NCI-H748 treated with DMSO at 0.1 percent for 48 hours (cell line): ENCODE measurements at places on chromosomes 7 and 10.

GRCh38 chr7:45878457-45879144 is 5.7 kb upstream of the CCDC201 start:
- no peak for DNase-seq

DNA sequence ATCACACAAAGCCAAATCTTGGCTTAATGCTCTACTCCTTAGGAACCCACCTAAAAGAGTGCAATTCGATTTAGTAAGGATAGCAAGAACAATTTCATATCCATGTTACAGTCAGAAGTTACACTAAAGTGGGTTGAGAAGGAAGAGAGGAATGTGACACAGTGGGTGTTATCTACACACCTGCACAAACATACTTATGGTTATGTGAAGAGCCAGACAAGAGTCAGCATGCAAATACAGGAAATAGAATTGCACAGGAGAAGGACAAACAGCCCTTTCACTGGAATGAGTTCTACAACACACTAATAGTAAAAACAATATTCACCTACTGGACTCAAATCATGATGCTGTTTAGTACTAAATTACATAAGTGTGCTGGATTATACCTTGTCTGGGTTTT is 262.8 kb downstream of the DGKB start:
- DNase-seq = peak; percentile 53

GRCh38 chr10:14543046-14543903 is 212.6 kb upstream of the FRMD4A start:
- DNase-seq = no peak

- DNase-seq = no peak
Measured at GRCh38 chr10:69884686-69885085, 83.0 kb downstream of the COL13A1 start.

DNA sequence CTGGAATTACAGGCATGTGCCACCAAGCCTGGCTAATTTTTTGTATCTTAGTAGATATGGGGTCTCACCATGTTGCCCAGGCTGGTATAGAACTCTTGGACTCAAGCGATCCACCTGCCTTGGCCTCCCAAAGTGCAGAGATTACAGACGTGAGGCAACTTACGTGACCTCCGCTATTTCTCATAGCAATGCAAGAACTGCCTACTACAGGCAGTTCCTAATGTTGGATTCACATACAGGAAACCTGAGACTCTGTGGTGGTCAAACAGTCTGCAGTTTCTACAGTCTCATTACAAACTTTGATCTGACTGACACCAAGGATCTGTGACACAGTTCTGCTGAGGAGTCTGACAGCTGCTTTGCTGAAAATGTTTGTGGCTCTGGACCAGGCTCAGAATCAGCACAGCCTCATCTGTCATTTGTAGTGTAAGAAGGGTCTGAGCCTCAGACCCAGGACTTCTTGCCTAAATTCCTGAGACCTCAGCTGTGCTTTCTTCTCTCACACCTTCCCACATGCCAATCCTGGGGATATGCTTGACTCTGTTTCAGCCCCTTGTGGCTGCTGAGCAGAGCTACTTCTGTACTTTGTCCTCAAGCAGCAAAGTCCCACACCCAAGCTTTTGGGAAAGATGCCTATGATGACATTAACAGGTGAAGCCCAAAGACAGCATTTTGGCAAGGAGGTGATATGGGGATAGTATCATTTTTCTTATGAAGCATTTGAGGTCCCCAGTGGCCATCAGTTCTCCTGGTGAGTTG is 48.0 kb upstream of the CYP2C9 start:
- no peak for DNase-seq

DNA sequence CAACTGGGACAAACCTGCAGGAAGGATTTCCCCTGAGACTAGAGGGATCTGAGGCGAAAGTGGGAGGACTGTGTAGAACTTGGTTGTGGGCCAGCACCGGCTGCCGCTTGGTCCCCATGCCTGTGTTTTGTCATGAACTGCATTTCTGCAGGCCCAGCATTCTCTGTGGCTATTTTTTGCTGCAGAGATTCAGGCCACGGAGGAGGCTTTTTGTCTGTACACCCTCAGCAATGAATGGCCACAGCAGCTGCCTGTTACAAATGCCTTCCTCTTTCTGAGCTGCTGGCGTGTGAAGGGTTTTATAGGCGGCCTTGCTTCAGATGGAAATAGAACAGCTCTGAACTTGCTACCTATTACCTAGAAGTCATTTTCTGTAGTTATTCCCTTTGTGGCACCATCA is 164.4 kb downstream of the SH2D4B start:
- DNase-seq = no peak

GRCh38 chr7:44646176-44646920 is 39.9 kb downstream of the OGDH start:
- DNase-seq = no peak

- DNase-seq = no peak
Measured at GRCh38 chr7:81776161-81776560, 6.3 kb upstream of the HGF start.

GRCh38 chr10:94524146-94524545 is 21.4 kb upstream of the HELLS start:
- DNase-seq = no peak

DNA sequence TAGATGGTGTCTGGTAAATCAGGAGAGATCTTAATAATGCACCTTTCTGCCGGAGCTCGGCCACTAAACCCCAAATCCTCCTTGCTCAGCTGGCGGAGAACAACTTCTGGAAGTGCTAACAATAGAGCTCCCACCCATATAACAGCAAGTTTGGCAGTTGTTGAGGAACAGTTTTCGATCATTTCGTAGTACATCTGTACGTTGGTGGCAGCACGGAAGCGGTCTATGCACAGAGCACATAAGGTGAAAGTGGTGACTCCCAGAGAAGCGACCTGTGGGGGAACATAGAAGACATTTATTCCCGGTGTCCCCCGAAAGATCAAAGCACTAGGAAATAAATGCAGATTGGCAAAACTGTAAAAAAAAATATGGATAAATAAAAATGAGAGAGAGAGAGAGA is 18.5 kb downstream of the GPR37 start:
- no peak for DNase-seq

DNA sequence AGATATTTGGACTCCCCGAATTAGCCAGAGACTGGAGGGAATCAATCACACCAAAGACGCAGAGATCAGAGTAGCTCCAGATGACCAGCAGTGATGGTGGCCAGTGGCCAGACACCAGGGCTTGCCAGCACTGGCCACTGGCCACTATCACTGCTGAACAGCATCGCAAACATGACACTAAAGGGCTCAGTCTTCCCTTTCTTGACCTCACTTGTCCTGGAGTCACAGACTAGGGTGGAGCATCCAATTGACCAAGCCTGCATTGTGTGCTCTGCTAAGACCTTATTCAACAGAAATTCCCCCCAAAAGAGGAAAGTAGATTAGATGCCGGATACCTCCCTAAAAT is 234.7 kb downstream of the CREB5 start:
- DNase-seq = no peak

- DNase-seq = no peak
Measured at GRCh38 chr10:124557648-124558338, 96.2 kb downstream of the LHPP start.

GRCh38 chr10:58269782-58270290 is 874 bp downstream of the CISD1 start:
- no peak for DNase-seq

GRCh38 chr10:114303556-114303955 is 64.5 kb downstream of the VWA2 start:
- no peak for DNase-seq

GRCh38 chr10:52779541-52780390 is 7.2 kb upstream of the MBL2 start:
- no peak for DNase-seq

- peak; percentile 29 for DNase-seq
Measured at GRCh38 chr7:158567153-158567603, 20.4 kb downstream of the PTPRN2 start.

GRCh38 chr7:26375726-26376174 is 84.1 kb downstream of the SNX10 start:
- DNase-seq = peak; percentile 67

GRCh38 chr7:127588697-127589482 is 679 bp downstream of the ARF5 start:
- DNase-seq = peak; percentile 56

- no peak for DNase-seq
Measured at GRCh38 chr10:24484771-24485170, 238.9 kb downstream of the ARHGAP21 start.

DNA sequence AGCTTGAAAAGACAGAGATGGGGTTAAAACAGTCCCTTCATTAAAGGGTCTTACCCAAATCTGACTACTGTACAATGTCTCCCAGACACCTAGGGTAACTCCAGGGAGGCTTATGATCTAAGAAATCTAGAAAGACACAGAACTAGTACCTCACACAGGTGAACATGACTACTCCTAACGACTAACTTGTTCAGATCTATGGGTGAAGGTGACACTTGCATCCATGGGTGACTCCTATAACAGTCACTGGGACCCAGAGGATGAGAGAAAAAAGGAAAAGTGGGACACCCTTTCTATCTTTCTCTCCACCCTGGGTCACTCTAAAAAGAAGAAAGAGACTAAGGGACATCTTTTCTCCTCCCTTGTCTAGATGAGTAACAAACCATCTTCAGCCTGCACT is 19.2 kb downstream of the AKR1C8 start:
- DNase-seq = no peak

DNA sequence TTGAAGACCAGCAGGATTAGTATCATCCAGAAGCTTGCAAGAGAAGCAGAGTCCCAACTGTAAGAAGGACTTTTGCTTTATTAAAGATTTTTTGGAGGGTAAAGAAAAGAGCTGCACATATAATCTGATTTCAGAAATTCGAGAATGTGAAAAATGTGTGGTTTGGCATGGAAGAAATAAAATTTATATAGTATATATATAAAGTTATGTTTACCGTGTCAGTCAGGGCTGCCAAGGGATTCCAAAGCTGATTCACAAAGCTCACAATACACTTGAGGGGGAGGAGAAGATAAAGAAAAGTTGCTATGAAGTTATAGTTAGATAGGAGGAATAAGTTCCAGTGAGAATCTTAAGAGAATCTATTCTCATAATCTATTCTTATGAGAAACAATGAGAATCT is 231.8 kb upstream of the CACNA2D1 start:
- DNase-seq = no peak

DNA sequence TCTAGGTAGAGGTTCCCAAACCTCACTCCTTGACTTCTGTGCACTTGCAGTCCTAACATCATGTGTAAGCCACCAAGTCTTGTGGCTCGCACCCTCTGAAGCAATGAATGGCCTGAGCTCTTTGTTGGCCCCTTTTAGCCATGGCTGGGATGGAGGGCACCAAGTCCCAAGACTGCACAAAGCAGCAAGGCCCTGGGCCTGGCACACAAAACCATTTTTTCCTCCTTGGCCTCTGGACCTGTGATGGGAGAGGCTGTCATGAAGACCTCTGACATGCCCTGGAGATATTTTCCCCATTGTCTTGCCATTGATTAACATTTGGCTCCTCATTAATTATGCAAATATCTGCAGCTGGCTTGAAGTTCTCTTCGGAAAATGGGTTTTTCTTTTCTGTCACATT is 60.3 kb upstream of the MALRD1 start:
- no peak for DNase-seq

DNA sequence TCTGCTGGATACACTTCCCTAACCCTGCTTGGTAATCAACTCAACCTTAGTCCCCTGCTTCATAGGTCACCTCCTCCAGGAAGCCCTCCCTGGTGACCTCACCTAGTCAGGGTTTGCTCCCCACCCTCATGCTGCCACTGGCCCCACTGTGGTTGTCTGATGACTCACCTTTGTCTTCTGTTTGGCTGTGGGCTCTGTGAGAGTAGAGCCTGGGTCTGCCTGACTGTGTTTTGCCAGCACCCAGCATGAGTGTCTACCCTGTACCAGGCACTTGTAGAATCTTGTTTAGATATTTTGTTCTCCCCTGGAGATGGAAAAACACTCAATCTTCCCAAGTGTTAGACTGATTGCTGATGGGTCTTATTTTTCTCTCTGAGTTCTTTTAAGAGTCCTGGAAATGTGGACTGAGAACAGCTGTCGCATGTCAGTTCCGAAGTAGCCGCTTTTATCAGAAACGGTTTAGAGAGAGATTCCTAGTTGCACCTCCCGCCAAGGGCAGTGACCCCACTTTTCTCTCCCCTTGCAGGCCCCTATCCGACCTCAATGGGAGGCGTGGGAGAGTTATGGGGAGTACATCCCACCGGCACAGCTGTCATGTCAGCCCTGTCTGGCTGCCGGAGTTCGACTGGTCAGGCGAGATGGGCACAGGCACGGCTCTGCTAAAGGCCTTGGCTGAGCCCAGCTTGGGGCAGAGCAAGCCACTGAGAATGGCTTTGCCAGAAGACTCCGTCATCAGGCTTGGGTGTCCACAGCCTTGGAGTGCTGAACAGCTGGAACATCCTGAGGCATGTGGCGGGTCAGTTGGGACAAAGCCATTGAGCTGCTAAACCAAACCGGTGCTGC is 134.3 kb downstream of the GRK5 start:
- no peak for DNase-seq

DNA sequence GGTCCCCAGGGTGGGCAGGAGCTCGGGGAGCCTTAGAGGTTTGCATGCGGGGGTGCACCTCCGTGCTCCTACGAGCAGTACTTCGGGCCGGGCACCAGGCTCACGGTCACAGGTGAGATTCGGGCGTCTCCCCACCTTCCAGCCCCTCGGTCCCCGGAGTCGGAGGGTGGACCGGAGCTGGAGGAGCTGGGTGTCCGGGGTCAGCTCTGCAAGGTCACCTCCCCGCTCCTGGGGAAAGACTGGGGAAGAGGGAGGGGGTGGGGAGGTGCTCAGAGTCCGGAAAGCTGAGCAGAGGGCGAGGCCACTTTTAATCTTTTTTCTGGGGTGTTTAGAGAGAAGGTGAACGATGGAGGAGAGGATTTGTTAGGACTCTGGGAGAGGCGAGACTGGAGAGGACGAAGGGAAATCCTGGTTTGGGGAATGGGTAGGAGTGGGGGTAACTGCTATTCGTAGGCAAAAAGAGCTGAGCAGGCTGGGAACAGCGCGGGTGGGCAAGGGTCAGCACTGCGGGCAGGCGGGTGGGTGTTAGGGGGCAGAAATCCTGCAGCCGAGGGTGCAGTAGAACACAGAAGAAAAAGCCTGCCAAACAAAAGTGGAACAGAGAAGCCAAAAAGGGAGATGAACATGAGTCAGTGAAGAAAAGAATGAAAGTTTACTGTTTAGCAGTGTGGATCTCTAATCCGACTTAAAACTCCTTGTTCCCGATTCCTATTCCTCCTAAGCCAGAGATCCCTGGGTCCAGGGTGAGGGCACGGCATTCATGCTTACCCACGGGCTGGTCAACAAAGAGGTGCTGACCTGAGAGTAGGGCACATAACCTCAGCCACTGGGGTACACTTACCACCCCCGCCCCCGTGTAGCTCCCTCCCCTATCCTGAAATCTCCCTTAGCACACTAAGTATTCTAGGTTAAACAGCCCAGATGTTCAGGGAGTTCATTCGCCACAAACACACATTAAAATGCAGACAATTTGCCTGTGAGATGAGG is 26.9 kb downstream of the PRSS2 start:
- no peak for DNase-seq

DNA sequence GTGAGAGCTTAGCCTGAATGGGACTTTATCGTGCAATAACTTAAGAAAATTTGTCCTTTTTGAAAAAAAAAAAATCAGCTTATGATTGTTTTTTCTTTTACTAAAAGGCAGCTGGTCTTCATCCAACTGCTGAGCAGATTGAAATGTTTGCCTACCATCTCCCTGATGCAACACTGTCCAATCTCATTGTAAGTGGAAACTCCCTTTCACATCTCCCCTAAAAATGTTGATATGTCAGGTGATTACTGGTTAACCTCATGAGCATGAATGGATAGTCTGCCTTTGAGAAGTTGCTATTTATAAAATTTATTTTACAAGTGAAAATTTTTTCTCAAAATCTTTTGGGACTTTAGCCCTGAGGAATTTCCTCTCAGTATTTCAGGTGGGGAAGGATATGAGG is 17.8 kb upstream of the HKDC1 start:
- no peak for DNase-seq

- no peak for DNase-seq
Measured at GRCh38 chr7:102840404-102840803, 72.4 kb upstream of the LRRC17 start.

GRCh38 chr7:136709876-136710275 is 158.6 kb upstream of the CHRM2 start:
- no peak for DNase-seq
